Stimulated activated CD8-positive, alpha-beta memory T cell treated with anti-CD3 and anti-CD28 coated beads, Interleukin-4, amount 100 ng/mL, for 48 hours (primary cell): ENCODE measurements at places on chromosomes 5 and 9.

GRCh38 chr5:134145779-134146581 lies 30.8 kb downstream of the SKP1 start:
- peak; percentile 93 for DNase-seq

DNA sequence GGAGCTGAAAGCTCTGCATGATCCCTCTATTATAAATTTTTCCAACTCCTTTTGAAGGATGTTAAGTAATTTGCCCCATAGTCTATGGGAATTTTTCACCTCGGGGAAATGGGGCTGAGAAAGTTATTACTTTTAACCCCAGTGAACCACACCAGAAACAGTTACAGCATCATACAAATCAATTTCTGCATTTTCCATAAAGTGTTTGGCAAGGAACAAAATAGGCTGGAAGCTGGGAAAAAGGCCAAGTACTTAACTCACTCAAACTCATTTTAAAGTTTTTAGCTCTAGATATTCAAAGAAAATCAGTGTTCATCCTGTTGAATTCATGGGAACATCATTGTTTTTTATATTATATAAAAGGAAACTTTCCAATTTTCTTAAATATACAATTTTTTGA lies 160.9 kb downstream of the SH3GL2 start:
- DNase-seq, result no peak

GRCh38 chr9:105074491-105074890 lies 146.5 kb upstream of the ABCA1 start:
- DNase-seq, result no peak

GRCh38 chr9:86730163-86730928 lies 217.0 kb downstream of the GAS1 start:
- DNase-seq, result no peak

- no peak for DNase-seq
Observed at GRCh38 chr5:93512799-93513198, 68.2 kb downstream of the NR2F1-AS1 start.

- DNase-seq, result no peak
Observed at GRCh38 chr9:137606005-137606621, 627 bp downstream of the ARRDC1 start.

- DNase-seq, result peak; percentile 80
Observed at GRCh38 chr5:172187118-172188032, 649 bp downstream of the STK10 start.

DNA sequence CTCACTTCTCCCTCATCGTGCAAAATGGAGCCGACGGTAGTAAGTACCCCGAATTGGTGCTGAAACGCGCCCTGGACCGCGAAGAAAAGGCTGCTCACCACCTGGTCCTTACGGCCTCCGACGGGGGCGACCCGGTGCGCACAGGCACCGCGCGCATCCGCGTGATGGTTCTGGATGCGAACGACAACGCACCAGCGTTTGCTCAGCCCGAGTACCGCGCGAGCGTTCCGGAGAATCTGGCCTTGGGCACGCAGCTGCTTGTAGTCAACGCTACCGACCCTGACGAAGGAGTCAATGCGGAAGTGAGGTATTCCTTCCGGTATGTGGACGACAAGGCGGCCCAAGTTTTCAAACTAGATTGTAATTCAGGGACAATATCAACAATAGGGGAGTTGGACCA lies 979 bp downstream of the PCDHGA12 start:
- no peak for DNase-seq

GRCh38 chr5:143554187-143554717 lies 150.8 kb upstream of the NR3C1 start:
- no peak for DNase-seq

- no peak for DNase-seq
Observed at GRCh38 chr9:2234371-2234893, 219.3 kb downstream of the SMARCA2 start.

DNA sequence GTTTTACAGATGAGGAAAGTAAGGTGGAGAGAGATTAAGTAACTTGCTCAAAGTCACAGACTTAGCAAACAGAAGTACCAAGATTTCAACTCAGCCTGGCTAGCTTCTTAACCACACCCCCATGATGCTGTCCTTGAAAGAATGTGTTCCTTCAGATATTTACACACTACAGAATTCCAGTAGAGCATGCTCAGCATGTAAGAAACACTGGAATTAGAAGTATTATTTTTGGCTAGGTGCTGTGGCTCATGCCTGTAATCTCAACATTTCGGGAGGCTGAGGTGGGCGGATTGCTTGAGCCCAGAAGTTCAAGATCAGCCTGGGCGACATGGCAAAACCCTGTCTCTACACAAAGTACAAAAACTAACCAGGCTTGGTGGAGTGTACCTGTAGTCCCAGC lies 142.4 kb downstream of the EDIL3 start:
- no peak for DNase-seq

GRCh38 chr9:109975574-109976295 lies 195.7 kb downstream of the PALM2AKAP2 start:
- no peak for DNase-seq

GRCh38 chr5:135878156-135878620 lies 17.5 kb downstream of the IL9 start:
- DNase-seq, result no peak

- DNase-seq, result no peak
Observed at GRCh38 chr9:89766991-89767390, 162.2 kb downstream of the GADD45G start.

DNA sequence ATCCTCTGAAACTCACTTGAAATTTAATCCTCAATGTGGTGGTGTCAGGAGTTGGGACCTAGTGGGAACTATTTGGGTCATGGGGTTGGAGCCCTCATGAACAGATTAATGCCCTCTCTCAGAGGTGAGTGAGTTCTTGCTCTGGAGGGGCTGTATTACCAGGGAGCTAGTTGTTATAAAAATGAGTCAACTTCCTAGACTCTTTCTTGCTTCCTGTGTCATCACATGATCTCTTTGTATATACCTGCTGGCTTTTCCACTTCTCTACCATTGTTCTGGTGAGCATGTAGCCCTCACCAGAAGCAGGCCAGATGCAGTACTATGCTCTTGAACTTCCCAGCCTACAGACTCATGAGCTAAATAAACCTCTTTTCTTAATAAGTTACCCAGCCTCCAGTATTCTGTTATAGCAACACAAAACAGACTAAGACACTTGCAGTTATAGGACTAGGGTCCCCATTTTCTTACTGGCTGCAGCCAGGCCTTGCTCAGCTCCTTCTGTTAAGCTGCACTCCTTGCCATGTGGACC lies 127.5 kb downstream of the SUSD1 start:
- DNase-seq, result no peak

DNA sequence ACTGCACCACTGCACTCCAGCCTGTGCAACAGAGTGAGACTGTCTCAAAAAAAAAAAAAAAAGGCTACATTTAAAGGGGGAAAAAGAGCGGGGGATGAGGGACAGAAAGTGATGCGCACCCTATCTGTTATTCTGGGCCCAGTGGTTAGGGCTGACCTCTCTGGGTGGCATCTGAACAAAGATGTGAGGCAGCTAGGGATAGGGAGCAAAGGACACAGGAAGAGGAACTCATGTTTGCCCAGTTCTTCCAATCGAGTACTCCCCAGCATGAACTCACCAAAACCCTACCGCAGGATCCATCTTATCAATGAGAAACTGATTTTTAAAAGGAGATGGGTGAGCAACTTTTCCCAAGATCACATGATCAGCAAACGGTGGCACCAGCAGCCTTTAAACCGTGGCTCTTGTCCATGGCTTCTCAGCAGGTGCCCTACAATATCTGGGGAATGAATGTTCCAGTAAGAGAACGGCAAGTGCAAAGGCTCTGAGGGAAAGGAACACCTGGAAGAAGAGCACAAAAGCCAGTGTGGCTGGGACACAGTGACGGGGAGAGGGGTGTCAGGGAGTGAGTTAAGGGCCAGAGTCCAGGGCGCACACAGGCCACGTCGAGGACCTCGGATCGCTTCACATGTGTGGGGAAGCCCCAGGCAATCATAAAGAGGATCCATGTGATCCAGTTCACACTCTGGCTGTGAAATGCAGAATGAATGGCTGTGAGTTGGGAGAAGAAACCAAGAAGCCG lies 22.0 kb downstream of the RAPGEF1 start:
- no peak for DNase-seq

- DNase-seq, result no peak
Observed at GRCh38 chr5:63960646-63961045, 1.6 kb downstream of the HTR1A start.

DNA sequence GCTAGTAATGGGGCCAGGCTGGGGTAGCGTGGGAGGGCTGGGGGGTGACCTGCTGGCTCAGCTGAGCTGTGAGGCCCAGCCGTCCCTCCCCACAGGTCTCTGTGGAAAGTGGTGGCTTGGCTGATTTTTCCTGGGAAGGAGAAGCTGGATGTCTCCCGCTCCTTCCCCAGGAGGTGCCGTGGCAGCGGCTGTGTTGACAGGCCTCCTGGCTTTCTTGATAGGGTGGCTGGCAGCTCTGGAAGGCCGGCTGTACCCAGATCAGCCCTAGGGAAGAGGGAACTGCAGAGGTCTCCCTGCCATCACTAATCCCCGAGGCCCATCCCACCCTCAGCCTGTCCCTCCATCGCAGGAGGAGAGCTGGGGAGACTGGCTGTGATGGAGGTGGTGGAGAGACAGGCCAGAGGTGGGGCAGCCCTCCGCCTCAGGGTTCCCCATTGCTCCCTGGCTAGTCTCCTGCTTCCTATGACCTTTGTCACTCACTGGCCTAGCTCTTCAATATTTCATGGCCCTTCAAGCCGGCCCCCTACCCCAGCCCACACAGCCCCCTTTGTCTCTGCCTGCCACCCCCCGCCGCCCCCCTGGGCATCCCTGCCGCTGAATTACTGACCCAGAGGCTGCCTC lies 6.8 kb downstream of the CXXC5 start:
- no peak for DNase-seq

- no peak for DNase-seq
Observed at GRCh38 chr5:6527749-6528455, 79.2 kb downstream of the UBE2QL1 start.
